Left kidney (tissue), 8 donors: ENCODE measurements at places on chromosomes 4 and X. TPM values are rescaled to one million over a fixed set of nuclear protein-coding genes. Genes with fewer than 3 reads are reported as not detected.

DNA sequence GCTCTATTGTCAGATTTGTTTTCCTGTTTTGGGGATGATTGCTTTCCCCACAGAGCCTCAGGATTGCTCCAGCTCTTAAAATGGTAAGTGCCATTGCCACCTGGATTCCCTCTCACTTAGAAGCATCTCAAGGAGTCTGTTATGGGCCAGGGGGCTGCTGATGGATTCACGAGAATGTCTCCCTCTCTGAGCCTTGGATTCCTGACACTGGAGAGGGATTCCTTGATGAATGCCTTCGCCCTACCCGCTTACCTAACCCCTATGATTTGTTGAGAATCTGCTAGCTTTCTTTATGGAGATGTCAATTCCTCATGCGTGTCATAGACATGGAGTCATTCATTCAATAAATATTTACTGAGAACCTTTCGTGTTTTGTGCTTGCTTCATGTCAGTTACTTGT is 36.9 kb upstream of the TENM3 start:
- no peak for DNase-seq

- no peak for DNase-seq
Measured at GRCh38 chr4:3291969-3292570, 751 bp upstream of the RGS12 start.

- no peak for DNase-seq
Measured at GRCh38 chr4:22372986-22373385, 142.9 kb downstream of the ADGRA3 start.

DNA sequence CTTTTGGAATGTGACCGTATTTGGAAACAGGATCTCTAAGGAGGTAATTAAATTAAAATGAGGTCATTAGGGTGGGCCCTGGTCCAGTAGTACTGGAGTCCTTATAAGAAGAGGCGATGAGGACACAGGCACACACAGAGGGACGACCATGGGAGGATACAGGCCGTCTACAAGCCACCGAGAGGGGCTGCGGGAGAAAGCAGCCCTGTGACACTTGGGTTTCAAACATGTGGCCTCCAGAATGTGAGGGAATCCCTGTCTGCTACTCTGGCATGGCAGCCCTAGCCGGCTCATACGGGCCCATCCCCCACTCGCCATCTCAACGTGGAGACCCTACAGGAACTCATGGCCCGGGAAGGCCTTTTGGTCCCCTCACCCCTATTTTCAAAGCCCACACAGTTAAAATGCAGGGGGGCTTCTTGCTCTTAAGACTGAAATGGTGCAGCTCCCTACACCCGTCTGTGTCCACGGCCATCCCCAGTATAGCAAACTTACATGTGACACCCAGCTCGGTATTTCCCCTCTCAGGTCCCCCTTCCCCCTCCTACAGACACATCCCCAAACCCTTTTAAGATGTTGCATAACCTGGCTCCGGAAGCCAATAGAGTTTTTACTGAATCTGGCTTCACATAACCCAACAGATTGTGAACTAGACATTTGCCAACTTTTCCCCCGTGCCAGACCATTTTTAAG is 124.1 kb upstream of the TBL1X start:
- no peak for DNase-seq

- DNase-seq: no peak
Measured at GRCh38 chr4:7419961-7420660, 14.6 kb downstream of the PSAPL1 start.

DNA sequence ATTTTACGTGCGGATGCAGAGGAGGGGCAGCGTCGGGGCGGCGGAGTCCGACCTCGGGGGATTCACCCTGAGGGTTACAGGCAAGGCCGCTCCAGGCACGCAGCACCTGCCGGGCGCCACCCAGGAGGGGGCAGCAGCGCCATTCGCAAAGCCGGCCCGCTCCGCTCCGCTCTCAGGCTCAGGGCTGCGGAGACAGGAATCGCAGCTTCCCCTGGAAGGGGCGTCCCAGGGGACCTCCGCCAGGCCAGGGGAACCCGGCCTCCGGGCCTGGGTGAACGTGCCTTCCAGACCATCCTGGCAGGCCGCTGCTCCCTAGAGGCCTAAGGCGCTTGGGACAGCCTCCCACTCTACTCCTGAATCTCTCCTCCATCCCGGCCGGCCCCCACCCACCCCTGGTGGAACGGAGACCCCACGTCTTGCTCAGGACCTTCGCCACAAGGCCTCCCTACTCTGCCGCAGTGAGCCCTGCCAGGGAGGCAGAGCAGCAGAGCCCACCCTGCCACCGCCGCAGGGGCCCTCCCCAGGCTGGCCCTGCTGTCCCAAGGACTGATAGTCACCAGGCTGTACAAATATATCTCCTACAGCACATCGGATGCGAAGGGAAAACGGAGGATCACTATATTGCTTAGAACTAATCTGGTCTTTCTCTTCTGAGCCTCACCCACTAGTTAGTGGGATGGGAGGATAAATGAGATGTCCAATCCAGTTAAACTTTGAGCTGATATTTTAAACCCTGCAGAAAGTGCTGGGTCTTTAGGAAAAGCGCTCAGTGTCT is 115.0 kb downstream of the SMIM20 start:
- DNase-seq: peak; percentile 49

The RBM47 gene
- 86.9 TPM for polyA plus RNA-seq

The MED14 gene
- 71.3 TPM for polyA plus RNA-seq

The GPR82 gene
- 0.25 TPM for polyA plus RNA-seq
